ENCODE measurements at places on chromosomes 11 and 22.

DNA sequence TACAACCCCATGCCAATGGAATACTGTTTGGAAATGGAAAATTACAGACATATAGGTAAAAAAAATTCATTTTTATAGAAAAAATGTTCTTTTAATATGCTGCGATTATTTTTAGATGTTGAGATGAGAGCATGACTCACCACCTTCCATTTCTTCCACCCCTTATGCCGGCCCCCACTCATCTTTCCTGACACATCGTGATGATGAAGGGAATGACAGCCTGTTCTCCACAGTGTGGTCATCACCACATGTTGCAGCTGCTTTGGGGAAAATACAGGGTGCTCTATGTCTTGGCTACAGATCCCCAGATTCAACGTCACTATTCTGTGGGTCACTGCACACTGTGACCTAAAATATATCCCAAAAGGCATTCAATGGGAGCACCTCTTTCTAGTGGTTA lies 916.2 kb downstream of the METTL15 start:
- no peak for DNase-seq

DNA sequence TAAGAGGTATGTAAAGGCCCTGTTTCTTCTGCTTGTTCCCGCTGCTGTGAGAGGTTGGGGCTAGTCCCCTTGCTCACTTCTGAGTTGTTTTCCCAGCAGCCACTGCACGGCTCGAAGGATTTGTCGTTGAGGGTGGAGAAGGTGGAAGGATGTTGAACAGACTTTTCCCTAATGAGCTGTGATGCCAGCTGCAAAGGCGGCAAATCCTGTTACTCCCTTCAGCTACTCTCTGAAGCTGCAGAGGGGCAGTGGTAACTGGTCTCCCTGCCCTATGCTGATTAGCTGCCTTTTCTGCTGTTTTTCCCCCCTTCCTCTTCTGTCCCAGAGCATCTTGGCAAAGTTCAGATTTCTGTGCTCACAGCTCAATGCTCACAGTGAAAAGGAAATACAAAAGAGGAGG lies 90.4 kb upstream of the SLC25A18 start:
- DNase-seq: no peak

- DNase-seq: no peak
These were observed 53.7 kb downstream of the IGSF9B start for GRCh38 chr11:133903056-133903455.

DNA sequence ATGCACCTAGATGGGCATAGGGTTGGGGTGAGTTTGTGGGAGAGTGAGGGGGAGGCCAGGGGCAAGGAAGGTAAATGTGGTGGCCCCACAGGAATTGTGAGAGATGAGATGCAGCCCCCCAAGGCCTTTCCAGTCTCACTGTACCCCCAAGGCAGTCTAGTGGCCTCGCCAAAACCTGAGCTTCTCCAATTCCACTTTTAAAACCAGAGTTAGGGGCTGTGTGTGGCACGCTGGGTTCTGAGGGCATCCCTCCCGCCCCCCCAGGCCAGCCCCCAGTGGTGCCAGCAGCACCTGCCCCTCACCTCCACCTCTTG lies 40.4 kb downstream of the KCNC1 start:
- DNase-seq: no peak

- DNase-seq: no peak
These were observed 715.9 kb upstream of the API5 start for GRCh38 chr11:42595876-42596275.

DNA sequence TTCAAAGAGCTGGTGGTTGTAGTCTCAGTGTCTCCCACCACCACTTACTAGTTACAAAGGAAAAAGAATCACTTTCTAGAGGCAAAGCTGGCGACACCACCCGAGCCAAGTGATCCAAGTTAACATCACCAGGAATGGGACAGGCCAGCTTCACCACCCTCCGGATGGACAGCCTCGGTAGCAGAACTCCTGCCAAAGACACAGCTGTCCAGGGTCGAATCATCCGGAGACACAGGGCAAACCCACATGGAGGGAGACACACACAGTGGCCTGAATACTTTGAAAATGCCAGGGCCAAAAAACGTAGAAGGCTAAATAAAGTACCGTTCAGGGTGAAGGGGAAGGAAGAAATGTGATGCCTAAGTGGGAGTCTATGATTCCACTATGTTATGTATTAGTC lies 33.1 kb downstream of the KCNQ1 start:
- DNase-seq: no peak

DNA sequence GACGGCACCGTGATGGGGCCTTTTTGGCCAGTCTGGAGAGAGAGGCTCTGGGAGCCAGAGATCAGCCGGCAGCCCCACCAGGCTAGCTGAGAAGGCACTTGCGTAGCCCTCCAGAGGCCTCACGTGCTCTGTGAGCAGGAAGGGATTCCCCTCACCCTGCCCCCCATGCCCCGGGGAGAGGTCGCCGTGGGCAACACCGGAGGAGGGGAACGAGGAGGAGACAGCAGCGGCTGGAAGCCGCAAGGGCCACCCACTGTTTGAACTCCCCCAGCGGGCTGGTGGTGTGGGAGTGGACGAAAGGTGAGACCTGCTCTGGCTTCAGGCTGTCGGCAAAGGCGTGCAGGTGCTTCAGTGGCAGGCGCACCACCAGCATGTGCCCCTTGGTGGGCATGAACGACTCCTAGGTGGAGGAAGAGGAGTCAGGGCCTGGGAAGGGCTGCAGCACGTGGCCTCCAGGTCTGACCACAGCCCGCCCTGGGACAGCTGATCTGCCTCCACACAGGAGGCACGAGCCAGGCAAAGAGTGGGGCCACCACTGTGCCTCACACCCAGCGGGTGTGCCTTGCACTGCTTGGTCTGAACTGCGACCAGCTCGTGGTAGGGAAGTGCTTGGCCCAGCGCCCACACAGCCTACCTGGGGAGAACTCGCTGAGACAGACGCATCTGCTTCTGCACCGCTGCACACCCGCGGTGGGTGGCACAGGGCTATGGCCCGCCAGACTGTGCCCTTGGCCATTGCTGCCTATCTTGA lies 99.9 kb downstream of the MED15 start:
- DNase-seq: no peak

- DNase-seq: no peak
These were observed 1.6 kb upstream of the TSPAN18 start for GRCh38 chr11:44725016-44725685.

- DNase-seq: no peak
These were observed 1077.9 kb downstream of the DLG2 start for GRCh38 chr11:84549217-84549616.

GRCh38 chr22:19011075-19011474 lies 75.0 kb upstream of the PRODH start:
- no peak for DNase-seq

GRCh38 chr22:21068681-21069276 lies 23.0 kb downstream of the LRRC74B start:
- no peak for DNase-seq

GRCh38 chr11:44797886-44798606 lies 71.3 kb downstream of the TSPAN18 start:
- DNase-seq: no peak

DNA sequence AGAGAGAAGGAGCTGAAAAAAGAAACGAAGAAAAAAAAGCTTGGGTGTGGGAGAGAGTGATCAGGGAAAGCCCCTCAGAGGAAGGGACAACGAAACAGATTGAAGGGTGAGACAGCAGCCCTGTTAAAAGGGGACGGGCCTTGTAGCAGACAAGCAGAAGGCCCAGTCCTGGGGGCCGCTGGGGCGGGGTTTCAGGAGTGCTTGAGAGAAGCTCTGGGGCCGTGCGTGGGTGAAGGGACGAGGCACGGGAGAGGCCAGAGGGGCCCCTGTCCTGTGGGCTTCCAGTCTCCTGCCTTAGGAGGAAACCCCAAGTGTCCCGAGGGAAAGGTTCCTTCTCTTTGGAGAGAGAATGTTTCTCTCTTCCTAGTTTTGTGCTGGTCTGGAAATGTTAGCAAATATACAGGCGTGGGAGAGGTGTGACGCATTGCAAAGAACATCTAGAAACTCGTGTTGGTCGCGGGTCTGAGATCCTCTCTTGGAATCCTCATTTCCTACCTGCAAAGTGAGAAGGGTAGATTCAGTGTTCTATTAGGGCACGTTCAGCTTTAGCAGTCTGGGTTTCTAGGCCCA lies 28.6 kb downstream of the ADAMTS15 start:
- DNase-seq: no peak

DNA sequence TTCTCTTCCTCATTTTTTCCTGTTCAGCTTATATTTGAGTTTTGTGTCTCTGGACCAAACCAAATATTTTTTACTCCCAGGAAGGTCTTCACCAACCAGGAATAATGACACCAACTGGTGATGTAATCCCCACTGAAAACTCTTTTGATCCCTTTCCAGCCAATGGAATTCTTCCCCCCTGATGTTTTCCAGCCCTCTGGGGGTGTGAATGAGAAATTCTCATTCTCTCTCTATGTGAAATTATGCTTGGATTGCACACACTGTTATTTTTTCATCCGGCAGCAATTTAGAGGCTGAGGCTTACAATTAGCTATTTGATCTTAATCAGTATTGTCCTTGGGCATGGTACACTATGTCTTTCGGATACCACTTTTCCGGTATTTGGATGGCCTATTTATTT lies 39.5 kb upstream of the SLC1A2 start:
- DNase-seq: no peak

DNA sequence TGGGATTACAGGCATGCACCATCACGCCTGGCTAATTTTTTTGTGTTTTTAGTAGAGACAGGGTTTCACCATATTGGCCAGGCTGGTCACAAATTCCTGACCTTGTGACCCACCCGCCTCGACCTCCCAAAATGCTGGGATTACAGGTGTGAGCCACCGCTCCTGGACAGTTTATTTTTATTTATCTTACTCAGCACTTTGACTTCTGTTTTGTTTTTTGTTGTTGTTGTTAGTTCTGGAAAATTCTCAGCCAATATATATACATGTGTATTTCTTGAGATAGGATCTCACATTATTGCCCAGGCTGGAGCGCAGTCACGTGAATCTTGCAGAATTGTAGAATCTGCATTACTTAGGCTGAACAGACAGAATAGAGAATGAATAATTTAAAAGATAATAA lies 107.6 kb downstream of the CSTPP1 start:
- no peak for DNase-seq

GRCh38 chr11:116414357-116414880 lies 358.4 kb downstream of the BUD13 start:
- DNase-seq: no peak

DNA sequence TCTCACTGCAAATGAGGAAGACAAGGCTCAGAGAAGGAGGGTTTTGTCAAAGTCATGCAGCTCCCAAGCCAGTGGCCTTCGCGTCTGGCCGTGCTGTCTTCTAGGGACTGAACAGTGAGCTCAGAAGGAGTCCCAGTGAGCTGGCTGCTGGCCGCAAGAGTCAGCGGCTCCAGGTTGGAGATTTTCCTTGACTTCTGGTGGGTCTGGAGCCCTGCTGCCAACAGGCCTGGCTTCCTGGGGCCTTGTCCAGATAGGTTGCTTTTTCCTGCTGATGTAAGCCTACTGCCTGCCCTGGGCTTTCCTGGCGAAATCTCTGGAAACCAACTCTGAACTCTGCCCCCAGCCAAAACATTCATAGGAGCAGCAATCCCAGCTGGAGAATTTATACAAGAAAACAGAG lies 272.7 kb upstream of the CADM1 start:
- no peak for DNase-seq

GRCh38 chr11:78427615-78428265 lies 10.1 kb upstream of the GAB2 start:
- DNase-seq: no peak

GRCh38 chr11:131504199-131504949 lies 134.0 kb downstream of the NTM start:
- no peak for DNase-seq

GRCh38 chr22:40113696-40114095 lies 64.0 kb upstream of the TNRC6B start:
- DNase-seq: no peak

- no peak for DNase-seq
These were observed 393.7 kb downstream of the NTM start for GRCh38 chr11:131764126-131764525.

GRCh38 chr11:72831521-72832300 lies 17.5 kb downstream of the ATG16L2 start:
- peak; percentile 68 for DNase-seq

GRCh38 chr22:40547729-40548143 lies 88.8 kb downstream of the MRTFA start:
- DNase-seq: no peak

- no peak for DNase-seq
These were observed 238.0 kb upstream of the DDI1 start for GRCh38 chr11:103798446-103798845.
